ENCODE measurements at places on chromosomes 5 and 9.
A peak's percentile ranks its signal among the peaks of the same experiment; 100 is the strongest.

DNA sequence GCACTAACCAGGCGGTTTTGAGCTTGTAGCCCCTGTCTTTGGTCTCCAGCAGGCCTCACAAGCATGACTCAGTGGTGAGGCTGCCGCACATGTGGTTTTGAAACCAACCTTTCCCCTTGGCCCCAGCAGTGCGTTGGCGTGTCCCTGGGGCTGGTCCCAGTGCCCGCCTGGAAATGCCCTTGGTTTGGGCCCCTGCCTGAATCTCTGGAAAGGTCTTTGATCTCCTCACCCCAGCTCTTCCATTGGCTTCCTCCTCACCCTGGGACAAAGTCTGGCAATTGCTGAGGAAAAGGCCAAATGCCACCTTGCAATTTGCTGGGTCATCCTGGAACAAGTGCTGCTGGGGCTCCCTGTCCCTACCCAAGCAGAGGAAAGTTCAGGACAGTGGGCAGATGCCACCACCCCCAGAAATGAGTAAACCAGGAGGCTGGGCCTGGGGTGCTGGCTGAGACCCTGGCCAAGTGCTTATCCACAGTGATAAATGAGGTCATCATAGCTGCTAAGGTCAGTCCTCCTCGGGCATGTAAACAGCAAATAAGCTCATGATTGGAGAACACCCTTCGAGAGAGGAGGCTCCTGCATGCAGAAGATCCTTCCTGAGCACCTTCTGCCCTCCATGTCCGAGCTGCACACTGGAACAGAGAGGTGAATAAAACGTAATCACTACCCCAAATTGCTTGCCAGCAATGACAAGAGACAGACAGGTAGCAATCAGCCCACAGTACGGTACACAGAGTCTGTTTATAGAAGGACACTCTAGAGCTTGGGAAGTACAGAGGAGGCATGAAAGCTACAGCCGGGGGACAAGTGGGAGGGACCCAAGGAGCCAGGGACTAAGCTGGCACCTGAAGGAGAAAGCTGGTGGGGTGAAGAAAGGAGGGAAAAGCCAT, 98.9 kb upstream of the CPEB4 start:
- DNase-seq, result peak; percentile 10

DNA sequence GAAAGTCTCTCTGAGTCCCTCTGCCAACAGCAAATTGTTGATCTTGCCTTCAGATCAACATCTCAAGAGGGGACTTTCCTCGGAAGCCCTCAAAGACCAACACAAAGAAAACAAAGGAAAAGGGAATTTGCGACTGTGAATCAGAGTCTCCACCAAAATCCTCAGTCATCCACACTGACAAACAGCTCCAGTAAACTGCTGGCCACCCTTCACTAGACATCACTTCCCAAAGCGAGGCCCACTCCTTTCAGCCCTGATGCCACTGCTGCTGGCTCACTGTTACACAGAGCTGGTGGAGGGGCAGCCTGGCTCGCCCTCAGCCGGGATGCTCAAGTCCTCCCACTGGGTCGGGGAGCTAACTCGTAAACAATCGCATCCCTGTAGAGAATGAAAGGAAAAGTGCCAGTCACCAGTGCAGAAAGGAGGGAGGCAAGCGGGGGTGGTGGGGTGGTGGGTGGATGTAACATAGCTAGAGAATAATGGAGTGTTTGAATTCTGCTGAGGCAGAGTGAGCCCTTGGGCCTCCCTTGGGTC, 1.3 kb downstream of the FGF1 start:
- peak; percentile 52 for DNase-seq

- no peak for DNase-seq
These were observed 144.2 kb upstream of the RAI14 start for GRCh38 chr5:34511915-34512314.

DNA sequence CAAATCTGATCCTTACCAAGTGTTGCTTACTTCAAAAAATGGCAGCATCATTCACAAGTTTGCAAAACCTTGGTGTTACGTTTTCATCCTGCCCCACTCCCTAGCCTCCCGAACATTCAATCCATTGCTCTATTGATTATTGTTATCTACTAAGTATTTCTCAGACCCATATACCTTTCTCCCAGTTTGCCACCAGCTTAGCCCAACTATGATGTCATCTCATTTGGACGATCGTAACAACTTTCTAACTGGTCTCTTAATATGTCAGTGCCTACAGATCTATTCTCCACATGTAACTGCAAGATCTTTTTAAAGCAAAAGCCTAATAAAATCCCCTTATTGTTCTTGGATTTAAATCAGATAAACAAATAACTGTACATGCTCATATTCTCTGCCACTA, 497.1 kb upstream of the EDIL3 start:
- DNase-seq, result no peak

DNA sequence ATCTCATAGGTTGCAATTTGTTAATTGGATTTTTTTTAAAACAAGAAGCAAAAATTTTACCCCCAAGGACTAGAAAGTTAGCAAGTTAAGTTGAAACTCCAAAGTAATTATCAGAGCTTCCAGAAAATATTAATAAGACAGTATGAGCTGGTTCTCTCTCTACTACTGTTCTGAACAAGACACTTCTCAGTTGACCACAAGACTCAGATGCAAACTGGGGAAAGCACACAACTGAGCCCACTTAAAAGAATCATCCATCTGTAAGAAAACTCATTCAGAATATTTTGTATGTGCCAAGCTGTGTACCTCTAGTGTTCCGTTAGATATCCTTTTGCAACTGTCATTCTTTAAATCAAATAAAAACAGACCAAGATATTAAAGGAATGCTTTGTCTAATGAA, 60.0 kb downstream of the MAP1B start:
- DNase-seq, result no peak

DNA sequence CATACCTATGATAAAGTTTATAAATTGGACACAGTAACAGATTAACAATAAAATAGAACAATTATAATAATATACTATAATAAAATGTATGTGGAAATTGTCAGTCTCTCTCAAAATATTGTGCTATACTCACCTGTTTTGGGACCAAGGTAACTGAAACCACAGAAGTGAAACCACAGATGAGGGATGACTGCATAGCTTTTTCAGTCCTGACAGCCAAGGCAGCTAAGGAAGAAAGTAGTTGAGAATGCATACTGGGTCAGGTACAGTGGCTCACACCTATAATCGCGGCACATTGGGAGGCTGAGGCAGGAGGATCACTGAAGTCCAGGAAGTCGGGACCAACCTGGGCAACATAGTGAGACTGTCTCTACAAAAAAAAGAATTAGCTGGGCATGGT, 8.9 kb downstream of the SRP19 start:
- DNase-seq, result no peak

DNA sequence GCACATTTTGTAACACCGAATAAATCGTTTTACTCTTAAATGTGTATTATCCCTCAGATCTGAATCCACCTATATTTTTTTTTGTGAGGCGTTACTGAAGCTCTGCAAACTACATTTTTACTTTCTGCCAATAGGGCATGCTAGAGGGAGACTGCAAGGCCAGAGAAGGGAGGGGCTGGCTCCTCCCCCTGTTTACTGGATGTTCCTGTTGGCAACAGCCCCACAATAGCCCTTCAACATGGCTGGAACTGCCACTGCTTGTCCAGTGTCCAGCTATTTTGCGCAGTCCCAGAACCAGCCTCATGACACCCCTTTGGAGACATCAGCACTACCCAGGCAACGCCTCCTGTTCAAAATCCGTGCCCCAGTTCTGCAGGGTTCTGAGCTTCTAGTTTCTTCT, 85.4 kb upstream of the MIER3 start:
- DNase-seq, result no peak

- DNase-seq, result no peak
These were observed 289.1 kb downstream of the EBF1 start for GRCh38 chr5:158810615-158811014.

GRCh38 chr5:146302406-146302805, 36.2 kb upstream of the POU4F3 start:
- no peak for DNase-seq

DNA sequence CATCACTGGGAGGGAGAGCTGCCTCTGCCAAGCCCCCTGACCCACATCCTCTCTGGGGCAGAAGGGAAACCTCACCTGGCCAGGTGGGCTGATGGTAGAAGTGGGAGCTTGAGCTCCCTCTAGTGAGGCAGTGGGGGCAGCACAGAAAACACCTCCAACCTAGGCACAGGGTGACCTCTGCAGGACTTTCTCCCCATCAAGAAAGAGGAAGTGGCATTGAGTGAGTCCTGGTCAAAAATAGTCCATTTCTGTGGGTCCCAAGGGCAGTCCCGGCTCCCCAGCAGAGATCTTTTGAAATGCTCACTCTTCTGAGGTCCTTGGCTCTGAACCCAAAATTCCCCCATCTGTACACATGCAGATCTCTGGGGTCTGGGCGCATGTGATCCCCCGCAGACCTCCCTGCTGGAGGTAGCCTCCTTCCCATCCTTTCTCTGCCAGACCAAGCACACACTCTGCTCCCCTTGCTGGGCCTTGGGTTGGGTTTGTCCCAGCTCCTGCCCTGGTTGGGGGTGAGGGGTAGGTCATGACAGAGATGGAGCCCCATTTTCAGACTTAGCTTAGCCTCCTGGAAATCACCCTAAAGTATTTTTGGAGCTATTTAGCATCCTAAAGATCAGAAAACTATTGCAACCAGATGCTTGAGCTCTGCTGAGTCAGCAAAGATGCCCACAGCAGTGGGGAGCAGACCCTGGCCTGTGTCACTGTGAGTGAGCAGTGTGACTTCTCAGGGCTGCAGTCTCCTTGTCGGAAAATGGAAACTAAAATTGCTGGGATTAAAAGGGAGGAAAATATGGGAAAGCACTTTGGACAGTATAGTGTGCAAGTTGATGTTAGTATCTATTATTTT, 41.6 kb upstream of the LCP2 start:
- DNase-seq, result no peak

DNA sequence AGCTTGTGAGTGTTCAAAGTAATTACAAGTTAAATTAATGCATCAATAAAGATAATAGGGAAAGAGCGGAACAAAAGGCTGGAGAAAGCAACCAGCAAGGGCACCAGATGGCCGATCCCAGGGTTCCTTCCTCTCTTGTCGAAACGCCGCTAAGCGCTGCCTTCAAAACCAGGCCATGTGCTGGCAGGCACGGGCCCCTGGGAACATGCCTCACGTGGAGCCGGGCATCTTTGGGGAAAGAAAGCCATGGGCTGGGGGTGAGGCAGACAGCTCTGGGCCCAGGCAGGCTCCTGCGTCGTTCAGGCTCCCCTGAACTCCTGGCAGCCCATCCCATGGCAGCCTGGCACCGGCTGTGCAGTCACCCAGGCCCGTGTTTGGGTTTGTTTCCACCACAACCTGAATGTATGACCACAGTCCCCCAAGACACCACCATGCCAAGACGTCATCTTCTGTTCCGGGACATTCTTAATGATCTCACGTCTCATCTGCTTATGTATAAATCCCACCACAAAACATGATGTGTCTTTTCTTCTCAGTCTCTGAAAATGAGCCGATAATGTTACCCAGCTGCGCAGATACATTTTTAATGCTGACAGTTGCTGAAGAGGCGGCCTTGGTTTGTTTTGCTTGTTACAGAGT, 110.4 kb upstream of the SARDH start:
- no peak for DNase-seq

- DNase-seq, result peak; percentile 92
These were observed 80.6 kb downstream of the MYO10 start for GRCh38 chr5:16855485-16855884.

GRCh38 chr5:170693701-170694100, 89.8 kb upstream of the GABRP start:
- DNase-seq, result no peak

DNA sequence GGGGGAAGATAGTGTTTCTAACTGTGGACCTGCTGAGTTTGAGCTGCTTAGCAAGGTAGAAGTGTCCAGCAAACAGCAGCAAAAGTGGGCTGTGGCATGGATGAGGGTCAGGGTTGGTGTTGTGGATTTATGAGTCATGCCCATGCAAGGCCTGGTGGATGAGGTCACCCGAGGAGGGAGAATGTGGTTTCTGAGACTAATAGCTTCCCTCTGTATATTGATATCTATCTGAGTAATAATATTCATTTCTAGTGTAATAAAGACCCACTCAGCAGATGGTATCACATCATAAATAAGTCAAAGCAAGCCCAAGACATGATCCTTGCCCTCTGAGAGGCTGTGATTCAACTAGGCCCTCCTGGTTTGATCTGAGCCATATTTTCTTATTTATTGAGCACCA, 597.8 kb upstream of the CLINT1 start:
- peak; percentile 53 for DNase-seq

DNA sequence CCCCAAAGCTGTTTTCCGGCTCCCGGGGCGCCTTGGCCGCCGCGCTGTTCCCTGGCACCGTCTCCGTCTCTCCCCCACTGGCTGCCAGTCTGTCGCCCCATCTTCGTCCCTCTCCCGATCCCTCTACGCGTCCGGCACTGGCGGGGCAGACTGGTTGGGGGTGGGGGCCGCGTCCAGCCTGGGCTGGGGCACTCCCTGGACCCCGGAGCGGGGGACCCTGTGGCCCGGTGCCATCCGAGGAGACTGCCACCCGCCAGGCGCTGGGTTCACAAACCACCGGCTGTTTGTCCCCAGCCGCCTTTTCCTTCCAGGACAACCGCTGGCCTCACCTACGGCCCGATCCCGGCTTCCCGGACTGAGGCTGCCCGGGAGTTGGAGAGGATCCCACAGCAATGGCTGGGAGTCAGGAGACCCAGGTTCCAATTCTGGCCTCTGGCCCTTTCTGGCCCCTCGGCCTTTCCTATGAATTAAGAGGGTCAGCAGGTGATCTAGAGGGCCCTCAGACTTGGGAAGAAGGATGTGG, 1.0 kb upstream of the FIBCD1 start:
- no peak for DNase-seq
